AG04450 (cell line): ENCODE measurements at places on chromosomes 7 and 10.

DNA sequence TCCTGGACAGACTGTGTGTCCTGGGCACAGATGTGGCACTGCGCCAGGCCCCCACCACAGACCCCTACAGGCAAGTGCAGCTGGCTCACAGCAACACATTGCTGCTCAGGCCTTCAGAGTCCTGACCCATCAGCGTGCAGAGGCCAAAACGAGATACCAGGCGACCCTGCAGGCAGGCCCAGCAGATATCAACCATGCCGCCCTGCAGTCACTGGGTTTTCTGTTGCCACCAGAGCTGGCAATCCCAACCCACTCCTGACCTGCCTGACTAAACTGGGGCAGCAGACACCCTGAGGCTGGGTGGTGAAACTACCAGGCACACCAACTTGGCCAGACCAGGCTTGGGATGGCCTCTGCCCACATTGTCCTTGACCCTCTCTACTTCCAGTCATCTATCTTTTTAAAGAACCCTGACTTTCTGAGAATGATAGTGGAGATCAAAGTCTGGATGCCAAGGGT, 20.3 kb downstream of the ZCCHC24 start:
- no peak for DNase-seq

- DNase-seq, result no peak
These were observed 188.5 kb downstream of the TNS3 start for GRCh38 chr7:47393406-47393805.

DNA sequence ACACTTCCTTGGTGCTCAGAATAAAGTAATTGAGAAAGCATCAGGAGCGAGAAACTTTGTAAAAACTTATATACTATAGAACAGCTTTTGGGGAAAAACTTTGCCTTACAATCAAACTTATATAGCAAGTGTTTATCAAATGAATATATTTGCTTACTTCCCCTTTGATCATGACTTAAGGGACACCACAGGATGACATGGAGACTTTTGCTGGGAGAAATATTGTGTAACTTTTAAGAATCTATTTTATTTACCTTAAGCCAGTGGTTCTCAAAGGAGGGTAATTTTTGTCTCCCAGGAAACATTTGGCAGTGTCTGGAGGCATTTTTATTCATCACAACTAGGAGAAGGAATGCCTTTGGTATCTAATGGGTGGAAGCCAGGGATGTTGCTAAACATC, 173.8 kb upstream of the HABP2 start:
- DNase-seq, result no peak

DNA sequence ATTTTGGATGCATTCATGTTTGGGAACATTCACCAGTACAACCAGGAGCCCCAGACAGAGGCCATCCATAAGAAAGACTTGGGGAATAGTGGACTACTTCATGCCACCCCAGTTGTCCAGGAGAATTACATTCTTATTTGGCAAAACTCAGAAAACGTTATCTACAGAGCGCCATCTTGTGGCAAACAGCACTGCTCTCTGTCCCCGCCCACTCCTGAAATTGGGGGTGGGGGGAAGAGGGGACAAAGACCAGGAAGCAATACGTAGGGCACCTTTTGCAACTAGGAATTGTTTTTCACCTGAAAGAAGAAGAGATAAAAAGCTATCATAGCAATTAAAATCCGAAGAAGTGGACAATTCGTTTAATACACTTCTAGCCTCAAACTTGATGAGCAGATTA, 134.6 kb upstream of the MGMT start:
- no peak for DNase-seq

DNA sequence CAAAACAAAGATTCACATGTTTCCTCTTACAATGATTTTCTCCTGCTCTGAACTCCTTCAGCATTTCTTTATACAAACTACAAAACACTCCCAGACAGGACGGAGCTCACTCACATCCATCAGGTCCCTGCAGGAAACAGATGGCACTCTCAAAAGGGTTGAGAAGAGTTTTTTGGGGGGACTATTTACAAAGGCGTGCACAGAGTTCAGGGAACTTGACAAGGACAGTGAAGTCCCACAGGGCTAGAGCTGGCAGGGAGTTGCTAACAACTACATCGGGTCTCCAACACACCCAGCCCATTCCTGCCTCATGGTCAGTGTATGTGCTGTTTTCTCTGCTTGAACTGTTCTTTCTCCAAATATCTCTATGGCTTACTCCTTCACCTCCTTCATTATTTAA, 24.7 kb upstream of the YAE1 start:
- no peak for DNase-seq

DNA sequence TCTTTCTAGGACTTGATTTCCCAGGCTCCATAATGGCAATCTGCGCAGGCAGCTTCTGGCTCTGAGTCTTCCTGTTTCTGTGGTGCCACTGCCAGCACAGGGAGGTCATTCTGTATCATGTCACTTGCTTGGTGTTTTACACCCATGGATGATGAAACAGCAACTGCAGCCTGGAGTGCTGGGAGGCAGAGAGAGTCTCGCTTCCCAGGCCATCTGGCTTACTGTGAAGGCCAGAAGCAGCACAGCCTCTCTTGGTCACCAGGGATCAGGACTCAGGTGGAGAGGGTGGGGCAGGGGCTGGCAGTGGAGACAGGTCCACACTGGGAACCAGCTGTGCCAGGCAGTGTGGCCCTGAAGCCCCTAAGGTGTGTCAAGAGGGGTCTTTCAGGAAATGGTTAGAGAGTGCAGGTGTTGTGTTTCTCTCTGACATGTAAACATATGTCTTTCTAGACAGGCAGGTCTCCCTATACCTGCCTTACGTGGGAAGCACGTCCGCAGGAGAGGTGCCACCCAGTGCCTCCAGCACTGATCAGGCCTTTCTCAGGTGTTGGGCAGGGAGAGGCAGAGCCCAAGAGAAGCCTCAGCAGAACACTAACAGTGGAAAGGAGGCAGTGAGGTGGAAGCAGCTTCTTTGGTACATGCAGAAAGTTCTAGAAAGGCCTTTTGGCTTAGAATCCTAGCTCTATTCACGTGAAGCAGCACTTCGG, 71.4 kb downstream of the INSIG1 start:
- DNase-seq, result no peak

- DNase-seq, result no peak
These were observed 2.4 kb upstream of the VAX1 start for GRCh38 chr10:117140525-117140902.

DNA sequence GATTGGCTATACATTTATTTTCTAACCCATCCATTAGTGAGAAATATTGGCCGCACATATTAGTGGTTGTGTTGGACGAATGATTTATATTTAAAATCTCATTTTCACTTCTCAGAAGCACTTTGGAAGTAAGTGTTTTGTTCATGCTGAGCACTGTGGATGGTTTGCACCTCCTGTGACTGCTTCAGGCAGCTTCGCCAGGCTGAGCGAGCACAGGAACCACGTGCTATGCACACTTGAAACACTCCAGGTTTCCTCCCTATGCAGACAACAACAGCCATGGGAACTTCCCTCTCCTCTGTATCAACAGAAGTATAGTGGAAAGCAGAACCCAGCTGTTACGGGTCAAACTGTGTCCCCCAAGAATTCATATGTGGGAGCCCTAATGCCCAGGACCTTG, 67.3 kb upstream of the WDR11 start:
- DNase-seq, result no peak

DNA sequence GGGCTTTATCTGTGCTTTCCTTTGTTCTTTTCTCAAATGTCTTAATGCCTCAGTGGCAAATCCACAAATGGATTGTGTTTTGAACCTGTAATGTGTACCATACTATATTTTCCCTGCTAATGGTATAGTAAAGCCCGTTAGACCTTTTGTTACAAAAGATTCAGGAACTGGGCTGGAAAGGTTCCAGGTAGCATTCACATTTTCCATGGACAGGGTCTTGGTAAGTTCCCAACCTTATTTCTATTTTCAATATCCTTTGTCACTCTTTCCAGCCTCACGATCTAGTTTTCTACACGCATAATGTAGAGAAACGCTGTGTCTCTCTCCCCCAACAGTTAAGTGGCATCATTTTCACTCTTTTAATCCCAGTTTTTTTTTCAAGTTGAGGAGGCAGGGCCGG, 153.0 kb downstream of the PLCE1 start:
- DNase-seq, result no peak

DNA sequence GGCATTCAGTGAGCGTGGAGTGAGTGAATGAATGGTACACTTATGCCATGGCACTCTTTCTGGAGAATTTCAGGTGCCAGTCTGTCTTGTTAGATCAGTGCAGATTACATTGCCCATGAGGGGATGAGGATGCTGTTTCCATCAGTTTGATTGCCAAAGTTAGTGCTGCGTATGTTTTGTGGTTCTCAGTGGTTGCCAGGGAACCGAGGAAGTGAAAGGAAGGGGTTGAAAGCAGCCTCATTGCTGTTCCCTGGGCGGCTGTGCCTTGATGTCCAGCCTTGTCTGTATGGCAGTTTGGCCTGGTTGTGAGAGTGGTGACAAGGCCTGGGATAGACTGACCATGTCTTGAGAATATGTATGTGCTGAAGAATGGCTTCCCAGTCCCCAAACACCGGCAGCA, 30.2 kb downstream of the WBP1L start:
- no peak for DNase-seq

GRCh38 chr7:14691034-14691433, 211.5 kb downstream of the DGKB start:
- DNase-seq, result no peak
